Stimulated activated CD8-positive, alpha-beta memory T cell treated with anti-CD3 and anti-CD28 coated beads, Interleukin-7, amount 100 ng/mL, for 1 hour (primary cell): ENCODE measurements at places on chromosomes 11 and 22.

DNA sequence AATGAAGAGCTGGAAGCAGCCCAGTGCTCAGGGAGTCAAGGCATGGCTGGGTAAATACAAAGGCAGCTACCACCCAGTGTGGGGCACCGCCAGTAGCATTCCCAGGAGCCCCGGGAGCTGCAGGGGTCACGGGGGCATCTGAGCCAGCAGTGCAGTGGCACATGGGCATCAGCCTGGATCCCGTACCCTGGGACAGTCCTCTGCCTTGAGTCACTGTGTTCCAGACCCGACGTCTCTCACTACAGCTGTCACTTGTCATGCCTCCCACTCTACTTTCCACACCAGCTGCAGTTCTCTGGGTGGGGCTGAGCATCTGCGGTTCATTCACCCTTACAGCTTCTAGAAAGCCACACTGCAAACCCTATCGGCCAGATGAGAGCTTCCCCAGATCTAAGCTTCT, 29.6 kb downstream of the DHCR7 start:
- no peak for DNase-seq

DNA sequence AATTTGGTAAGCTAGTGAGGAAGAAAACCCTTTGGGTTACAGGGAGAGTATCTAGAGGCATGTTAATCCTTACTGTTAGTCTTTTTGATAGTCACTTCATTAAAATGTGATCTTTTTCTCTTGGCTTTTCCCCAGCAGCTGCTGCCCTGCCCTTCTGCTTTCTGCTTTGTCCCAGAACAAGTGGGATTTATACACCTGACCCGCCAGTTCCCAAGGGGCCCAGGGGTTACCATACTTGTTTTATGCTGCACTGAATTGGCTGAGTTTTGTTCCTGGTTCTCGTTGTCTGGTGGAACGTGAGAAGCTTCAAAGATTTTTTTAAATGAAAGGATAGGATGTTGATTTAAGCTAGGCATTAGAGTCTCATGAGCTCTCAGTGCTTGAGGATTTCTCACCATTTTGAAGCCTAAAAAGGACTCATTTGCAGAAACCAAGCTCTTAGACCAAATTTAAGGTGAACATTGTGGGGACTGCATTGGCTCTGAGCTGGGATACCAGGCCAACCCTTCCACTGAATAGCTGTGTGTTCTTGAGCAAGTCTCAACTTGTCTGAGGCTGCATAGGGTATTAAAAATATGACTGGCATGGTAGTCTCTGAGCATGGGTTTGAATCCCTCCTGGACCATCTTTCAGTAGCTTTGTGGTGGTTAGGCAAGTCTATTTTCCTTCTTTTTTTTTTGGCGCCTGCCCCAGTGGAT, 6.6 kb downstream of the LIMK2 start:
- DNase-seq = no peak

DNA sequence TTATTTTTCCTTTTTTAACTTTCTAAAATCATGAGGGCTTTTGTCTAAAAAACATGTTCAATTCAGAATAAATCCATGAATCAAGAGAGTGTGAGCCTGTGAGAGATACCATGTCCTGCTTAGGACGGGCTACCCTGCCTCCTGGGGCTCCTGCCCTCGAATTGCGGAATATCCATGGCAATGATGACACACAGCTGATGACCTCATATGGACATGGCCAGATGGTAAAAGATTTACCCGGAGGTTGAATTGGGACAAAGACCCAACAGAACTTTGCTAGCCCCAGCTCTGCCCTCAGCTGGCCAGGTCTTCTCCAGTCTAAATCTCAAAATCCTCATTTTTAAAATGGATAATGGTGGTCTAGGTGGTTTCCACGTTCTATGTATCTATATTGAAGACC, 538.1 kb upstream of the API5 start:
- no peak for DNase-seq

GRCh38 chr11:66335531-66336233, 552 bp downstream of the RIN1 start:
- DNase-seq = no peak

DNA sequence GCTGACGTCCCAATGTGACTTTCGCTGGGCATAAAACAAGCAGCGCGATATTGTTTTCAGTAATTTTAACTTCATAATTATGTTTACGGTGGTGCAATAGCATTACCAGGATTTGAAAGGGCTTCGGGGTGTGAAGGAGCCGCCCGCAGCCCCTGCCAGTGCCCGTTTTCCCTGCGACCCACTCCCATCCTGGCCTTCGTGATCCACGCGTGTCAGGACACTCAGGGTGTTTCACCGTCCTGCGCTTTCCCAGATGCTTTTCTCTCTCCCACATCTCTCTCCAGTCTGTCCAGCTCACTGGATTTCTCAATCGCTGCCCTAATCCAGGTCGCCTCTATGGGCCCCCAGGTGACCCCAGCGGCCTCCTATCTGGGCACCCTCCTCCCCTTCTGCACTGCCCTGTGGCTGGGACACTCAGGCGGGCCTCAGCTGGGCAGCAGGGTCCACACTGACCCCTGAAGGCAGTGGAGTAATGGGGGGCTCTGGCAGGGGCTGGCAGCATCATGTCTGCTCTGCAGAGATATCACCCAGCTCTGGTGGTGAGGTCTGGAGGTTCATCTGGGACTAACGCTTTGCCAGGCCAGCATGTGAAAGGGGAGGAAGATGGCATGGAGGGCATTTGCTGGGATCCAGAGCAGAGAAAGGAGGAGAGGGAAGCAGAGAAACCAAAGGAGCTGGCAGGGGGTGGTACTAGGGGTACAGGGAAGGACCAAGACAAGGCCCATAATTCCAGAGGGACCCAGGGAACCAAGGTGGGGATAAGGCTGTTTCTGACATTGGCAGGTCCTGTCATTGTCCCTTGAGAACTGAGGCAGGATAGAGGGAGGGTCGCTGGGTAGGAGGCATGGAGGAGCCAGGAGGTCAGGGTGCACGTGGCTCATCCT, 622.8 kb downstream of the BRD1 start:
- DNase-seq = no peak
